Muscle of leg (tissue), 16 donors: ENCODE measurements at places on chromosomes 2 and 18. TPM values are rescaled to one million over a fixed set of nuclear protein-coding genes. Genes with fewer than 3 reads are reported as not detected.

GRCh38 chr2:112582314-112582746 is 2.1 kb upstream of the CHCHD5 start:
- H3K4me3 ChIP-seq, result no peak overlapping the region
- peaks cover 15% of the 10 kb centered on the region for H3K36me3 ChIP-seq
- DNase-seq, result peak; percentile 79
- H3K27me3 ChIP-seq, result no peaks in the 10 kb centered on the region
- no peak overlapping the region for H3K27ac ChIP-seq
- H3K4me1 ChIP-seq, result peaks cover 31% of the 10 kb centered on the region

The MSGN1 gene
- total RNA-seq, result 1.2 TPM

GRCh38 chr2:202378001-202378400 is 1.9 kb downstream of the BMPR2 start:
- H3K27ac ChIP-seq, result peak overlapping the region; percentile 99
- H3K4me3 ChIP-seq, result peak overlapping the region; percentile 99
- H3K4me1 ChIP-seq, result peaks cover 17% of the 10 kb centered on the region
- H3K27me3 ChIP-seq, result no peaks in the 10 kb centered on the region
- peak; percentile 24 for DNase-seq
- H3K36me3 ChIP-seq, result no peaks in the 10 kb centered on the region

GRCh38 chr2:144012304-144012703 is 507.6 kb downstream of the ZEB2 start:
- H3K27me3 ChIP-seq, result no peaks in the 10 kb centered on the region
- no peaks in the 10 kb centered on the region for H3K36me3 ChIP-seq
- DNase-seq, result no peak
- no peak overlapping the region for H3K4me3 ChIP-seq

The MC5R gene
- 2.9 TPM for total RNA-seq

DNA sequence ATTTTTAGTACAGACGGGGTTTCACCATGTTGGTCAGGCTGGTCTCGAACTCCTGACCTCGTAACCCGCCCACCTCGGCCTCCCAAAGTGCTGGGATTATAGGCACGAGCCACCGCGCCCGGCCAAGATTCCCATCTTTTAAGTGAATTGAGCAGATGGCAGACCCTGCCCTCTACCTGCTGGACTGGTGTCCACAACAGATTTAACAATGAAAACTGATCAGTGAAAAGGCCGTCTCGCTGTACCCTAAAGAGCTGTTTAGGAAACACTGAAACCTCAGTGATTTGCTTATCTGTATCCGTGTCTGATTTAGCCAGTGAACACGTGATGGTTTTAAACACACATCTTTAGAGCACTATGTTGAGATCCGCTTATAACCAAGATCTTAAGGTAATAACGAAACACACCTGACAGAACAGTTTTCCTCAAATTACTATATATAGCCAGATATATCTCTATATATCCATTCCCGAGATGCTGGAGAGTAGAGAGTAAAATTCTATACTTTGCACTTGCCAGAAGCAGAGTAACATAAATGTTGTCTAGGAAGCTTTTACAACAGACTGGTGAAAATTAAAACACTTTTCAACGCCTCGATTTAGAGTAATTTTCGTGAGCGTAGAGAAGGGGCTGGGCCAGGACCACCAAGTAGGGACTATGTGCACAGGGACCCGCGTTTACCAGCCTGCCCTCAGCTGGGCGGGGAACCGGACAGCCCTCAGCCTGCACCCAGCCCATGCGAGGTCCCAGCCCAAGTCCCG is 594 bp downstream of the FAM161A start:
- peak overlapping the region; percentile 83 for H3K4me3 ChIP-seq
- H3K27ac ChIP-seq, result peak overlapping the region; percentile 91
- no peaks in the 10 kb centered on the region for H3K27me3 ChIP-seq
- no peaks in the 10 kb centered on the region for H3K36me3 ChIP-seq

- H3K36me3 ChIP-seq, result no peaks in the 10 kb centered on the region
- DNase-seq, result peak; percentile 50
- no peak overlapping the region for H3K4me3 ChIP-seq
- H3K27me3 ChIP-seq, result no peaks in the 10 kb centered on the region
These were observed 81.3 kb upstream of the SETBP1 start for GRCh38 chr18:44599412-44599811.

DNA sequence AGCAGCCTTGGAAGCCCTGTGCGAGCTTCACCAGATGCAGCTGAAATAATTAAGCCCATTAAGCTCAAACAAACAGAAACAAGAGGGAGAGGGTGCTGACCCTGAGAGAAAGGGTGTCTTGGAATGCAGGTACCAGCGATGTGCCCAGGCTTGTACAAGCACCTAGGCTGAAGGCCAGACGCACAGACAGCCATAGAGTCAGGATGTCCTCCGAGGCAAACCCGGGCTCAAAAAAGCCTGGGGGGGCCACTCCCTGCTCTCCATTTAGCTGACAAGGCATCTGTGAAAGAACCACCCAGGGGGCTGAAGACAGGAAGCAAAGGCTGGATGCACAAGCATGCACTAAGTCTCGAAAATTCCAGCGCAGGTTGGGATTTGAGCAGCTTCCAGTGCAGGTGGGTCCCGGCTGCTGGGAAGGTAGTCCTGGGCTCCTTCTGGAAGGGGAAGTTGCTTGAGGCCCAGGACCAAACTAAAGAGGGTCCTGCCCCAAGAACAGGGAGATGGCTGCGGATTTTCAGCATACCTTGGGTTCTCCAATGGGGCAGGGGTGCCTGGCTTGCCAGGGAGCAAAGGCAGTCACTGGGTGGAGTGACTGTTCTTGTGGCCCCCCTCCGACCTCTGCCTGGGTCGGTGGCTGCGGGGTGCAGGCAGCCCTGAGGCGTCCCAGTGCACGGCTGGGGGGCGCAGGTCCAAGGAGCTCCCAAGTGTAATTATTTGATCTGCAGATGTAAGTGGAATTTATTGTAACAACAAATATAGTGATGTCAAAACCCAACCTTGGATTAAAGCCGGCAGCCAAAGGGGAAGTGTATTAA is 5.9 kb downstream of the GBX2 start:
- H3K4me3 ChIP-seq, result no peak overlapping the region
- H3K4me1 ChIP-seq, result peaks cover 36% of the 10 kb centered on the region
- H3K36me3 ChIP-seq, result no peaks in the 10 kb centered on the region
- H3K27ac ChIP-seq, result no peak overlapping the region
- DNase-seq, result no peak

- no peak overlapping the region for H3K4me3 ChIP-seq
- H3K27ac ChIP-seq, result no peak overlapping the region
- H3K27me3 ChIP-seq, result peaks cover under 1% of the 10 kb centered on the region
- peaks cover 68% of the 10 kb centered on the region for H3K4me1 ChIP-seq
- DNase-seq, result peak; percentile 64
These were observed 37.2 kb upstream of the SNED1 start for GRCh38 chr2:240960971-240961876.

The DPYSL5 gene
- 10.0 TPM for total RNA-seq

DNA sequence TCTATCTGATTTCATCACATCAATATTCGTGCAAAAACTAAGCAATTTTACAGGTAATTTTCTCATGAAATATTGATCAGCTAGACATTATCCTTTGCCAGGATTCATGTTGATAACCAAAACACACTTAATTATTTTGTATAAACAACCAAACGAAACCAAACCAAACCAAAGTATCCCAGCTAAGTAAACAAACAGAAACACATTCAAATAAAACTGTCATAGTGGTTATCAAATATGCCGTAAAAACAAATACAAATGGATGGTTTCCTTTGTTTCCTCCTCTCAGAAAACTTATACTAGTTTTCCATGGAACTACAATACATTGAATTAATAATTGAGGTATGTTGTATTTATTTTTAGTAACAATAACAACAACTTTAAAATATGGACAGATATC is 777.4 kb downstream of the DSC3 start:
- no peak overlapping the region for H3K4me3 ChIP-seq
- no peak overlapping the region for H3K27ac ChIP-seq
- no peaks in the 10 kb centered on the region for H3K36me3 ChIP-seq
- no peaks in the 10 kb centered on the region for H3K27me3 ChIP-seq

GRCh38 chr2:101310834-101311695 is 2.6 kb upstream of the RNF149 start:
- peaks cover 11% of the 10 kb centered on the region for H3K4me1 ChIP-seq
- H3K36me3 ChIP-seq, result no peaks in the 10 kb centered on the region
- no peaks in the 10 kb centered on the region for H3K27me3 ChIP-seq
- no peak overlapping the region for H3K4me3 ChIP-seq
- H3K27ac ChIP-seq, result no peak overlapping the region

- H3K4me3 ChIP-seq, result no peak overlapping the region
- H3K36me3 ChIP-seq, result no peaks in the 10 kb centered on the region
- H3K27me3 ChIP-seq, result no peaks in the 10 kb centered on the region
- H3K4me1 ChIP-seq, result peaks cover 35% of the 10 kb centered on the region
- H3K27ac ChIP-seq, result peak overlapping the region; percentile 89
These were observed 73.4 kb downstream of the ACTR2 start for GRCh38 chr2:65300761-65301711.

The SNTG2 gene
- total RNA-seq, result 0.31 TPM

GRCh38 chr2:145154731-145155130 is 634.8 kb upstream of the ZEB2 start:
- no peak overlapping the region for H3K27ac ChIP-seq
- no peak overlapping the region for H3K4me3 ChIP-seq
- DNase-seq, result peak; percentile 75
- peaks cover 15% of the 10 kb centered on the region for H3K4me1 ChIP-seq

DNA sequence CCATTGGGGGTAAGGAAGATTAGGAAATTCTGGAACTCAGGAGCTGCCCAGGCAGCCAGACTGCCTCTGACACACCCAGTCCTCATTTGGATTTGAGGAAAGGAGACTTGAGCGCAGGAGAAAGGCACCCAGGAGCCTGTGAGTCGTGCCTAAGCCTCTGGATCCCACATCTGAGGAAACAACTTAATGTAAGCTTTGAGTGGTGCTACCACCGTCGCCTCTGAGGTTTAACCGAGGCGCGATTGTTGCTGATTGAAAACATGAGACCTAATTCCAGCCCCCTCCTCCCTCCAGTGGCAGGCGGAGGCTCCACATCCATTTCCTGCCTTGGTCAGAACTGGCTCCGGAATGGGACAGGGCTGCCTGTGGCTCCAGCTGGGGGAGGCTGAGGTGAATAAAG is 176.7 kb upstream of the PKDCC start:
- H3K4me3 ChIP-seq, result no peak overlapping the region
- H3K27me3 ChIP-seq, result no peaks in the 10 kb centered on the region
- H3K36me3 ChIP-seq, result no peaks in the 10 kb centered on the region
- H3K4me1 ChIP-seq, result peaks cover 23% of the 10 kb centered on the region
- no peak overlapping the region for H3K27ac ChIP-seq

The MFSD2B gene
- total RNA-seq, result 0.18 TPM

GRCh38 chr18:23135550-23136325 is 453 bp downstream of the CABLES1 start:
- DNase-seq, result no peak
- H3K4me1 ChIP-seq, result peaks cover 44% of the 10 kb centered on the region
- peak overlapping the region; percentile 60 for H3K4me3 ChIP-seq
- H3K27ac ChIP-seq, result no peak overlapping the region
- H3K27me3 ChIP-seq, result peaks cover 20% of the 10 kb centered on the region

GRCh38 chr2:195543063-195543462 is 114.0 kb upstream of the SLC39A10 start:
- H3K36me3 ChIP-seq, result no peaks in the 10 kb centered on the region
- no peak overlapping the region for H3K4me3 ChIP-seq
- H3K4me1 ChIP-seq, result no peaks in the 10 kb centered on the region
- no peaks in the 10 kb centered on the region for H3K27me3 ChIP-seq
- H3K27ac ChIP-seq, result no peak overlapping the region

- H3K36me3 ChIP-seq, result no peaks in the 10 kb centered on the region
- H3K4me3 ChIP-seq, result no peak overlapping the region
- H3K27me3 ChIP-seq, result peaks cover 2% of the 10 kb centered on the region
- peak; percentile 2 for DNase-seq
- H3K27ac ChIP-seq, result no peak overlapping the region
These were observed 97.5 kb downstream of the SH3YL1 start for GRCh38 chr2:166381-166780.

GRCh38 chr2:111706481-111707001 is 177.5 kb downstream of the ANAPC1 start:
- no peaks in the 10 kb centered on the region for H3K36me3 ChIP-seq
- DNase-seq, result no peak
- no peak overlapping the region for H3K4me3 ChIP-seq
- H3K27ac ChIP-seq, result no peak overlapping the region

GRCh38 chr18:2325308-2325849 is 245.9 kb downstream of the METTL4 start:
- no peaks in the 10 kb centered on the region for H3K27me3 ChIP-seq
- no peaks in the 10 kb centered on the region for H3K4me1 ChIP-seq
- no peak overlapping the region for H3K4me3 ChIP-seq
- DNase-seq, result no peak
- H3K36me3 ChIP-seq, result no peaks in the 10 kb centered on the region

The TMEM178A gene
- 5.7 TPM for total RNA-seq

- no peak overlapping the region for H3K27ac ChIP-seq
- H3K27me3 ChIP-seq, result no peaks in the 10 kb centered on the region
- no peaks in the 10 kb centered on the region for H3K36me3 ChIP-seq
- H3K4me1 ChIP-seq, result no peaks in the 10 kb centered on the region
- no peak overlapping the region for H3K4me3 ChIP-seq
- DNase-seq, result no peak
These were observed 227.6 kb downstream of the SUCLG1 start for GRCh38 chr2:84231478-84231877.

The EPB41L3 gene
- 80.6 TPM for total RNA-seq

- H3K27me3 ChIP-seq, result no peaks in the 10 kb centered on the region
- no peak overlapping the region for H3K27ac ChIP-seq
- no peaks in the 10 kb centered on the region for H3K4me1 ChIP-seq
- H3K36me3 ChIP-seq, result no peaks in the 10 kb centered on the region
These were observed 57.1 kb downstream of the FBLN7 start for GRCh38 chr2:112195167-112195766.

The BMP10 gene
- not detected for total RNA-seq

GRCh38 chr2:96816127-96816835 is at the start of gene CNNM3:
Gene CNNM3 (plus strand): TSS chr2:96816268. CDS start chr2:96816278, 10 bp downstream.
- H3K4me3 ChIP-seq, result peak within 1 kb of the TSS; percentile 65
- H3K4me1 ChIP-seq, result peaks cover 44% of the 10 kb centered on the region
- peaks cover 22% of the 10 kb centered on the region for H3K36me3 ChIP-seq
- no peaks in the 10 kb centered on the region for H3K27me3 ChIP-seq
- DNase-seq, result peak; percentile 98
- peak within 1 kb of the TSS; percentile 88 for H3K27ac ChIP-seq

The GAREM2 gene
- total RNA-seq, result 2.5 TPM

DNA sequence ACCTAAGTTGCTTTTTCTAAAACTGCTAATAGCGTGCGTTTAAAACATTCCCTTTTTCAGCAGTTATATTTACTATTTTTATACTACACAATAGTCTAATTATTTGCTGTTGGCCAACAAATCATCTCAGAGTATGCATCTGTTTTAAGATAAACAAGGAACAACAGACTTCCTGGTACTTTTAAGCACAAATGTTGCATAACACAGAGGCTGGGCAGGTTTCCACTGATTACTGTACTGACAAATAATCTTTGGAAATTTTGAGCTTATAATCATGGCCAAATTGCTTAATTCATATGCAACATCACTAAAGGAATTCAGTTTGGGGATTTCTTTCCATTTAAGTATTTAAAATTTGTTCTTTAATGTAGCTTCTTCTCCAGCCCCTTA is 737.4 kb upstream of the SALL3 start:
- peaks cover 8% of the 10 kb centered on the region for H3K4me1 ChIP-seq
- DNase-seq, result peak; percentile 59
- no peak overlapping the region for H3K4me3 ChIP-seq
- H3K27ac ChIP-seq, result no peak overlapping the region
- H3K36me3 ChIP-seq, result no peaks in the 10 kb centered on the region

The DYSF gene
- total RNA-seq, result 51.6 TPM

The INHA gene
- 0.27 TPM for total RNA-seq
